ENCODE measurements at places on chromosomes 7 and 10.

GRCh38 chr10:77531441-77532001 is 106.1 kb downstream of the KCNMA1 start:
- DNase-seq, result no peak

DNA sequence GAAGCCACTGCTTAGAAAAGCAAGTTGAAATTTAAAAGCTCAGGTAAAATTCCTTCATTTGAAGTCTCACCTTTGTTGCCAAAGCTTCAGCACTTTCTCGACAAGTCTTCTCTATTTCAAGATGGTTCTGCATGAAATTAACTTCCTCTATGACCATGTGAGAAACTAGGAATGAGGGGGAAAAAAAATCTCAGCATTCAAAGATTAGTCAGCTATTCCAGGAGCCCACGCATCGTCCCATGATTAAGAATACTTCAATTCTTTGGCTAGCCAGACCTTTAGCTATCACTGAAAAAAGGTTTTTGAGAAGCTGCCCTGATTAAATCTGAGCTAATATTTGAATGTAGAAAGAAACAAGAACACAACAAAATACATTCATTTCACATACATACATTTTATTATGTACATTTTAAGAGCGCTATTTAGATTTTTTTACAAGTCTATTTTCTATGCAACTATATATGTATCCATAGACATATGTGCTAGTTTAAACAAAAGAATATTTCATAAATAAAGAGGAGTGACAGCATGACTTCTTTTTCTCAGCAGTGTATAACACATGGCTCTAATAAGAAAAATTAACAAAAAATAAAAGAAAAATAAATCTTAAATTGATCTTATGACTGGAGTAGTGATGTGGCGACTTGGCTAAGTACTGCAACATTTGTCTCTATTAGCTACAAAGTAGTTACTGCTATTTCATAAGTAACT is 44.8 kb downstream of the SHTN1 start:
- DNase-seq, result no peak

- DNase-seq, result no peak
These were observed 29.3 kb downstream of the ZNF777 start for GRCh38 chr7:149431486-149432120.

GRCh38 chr7:158811461-158811860 is 17.8 kb downstream of the ESYT2 start:
- no peak for DNase-seq

- no peak for DNase-seq
These were observed 39.7 kb upstream of the TEX47 start for GRCh38 chr7:88835147-88835728.

DNA sequence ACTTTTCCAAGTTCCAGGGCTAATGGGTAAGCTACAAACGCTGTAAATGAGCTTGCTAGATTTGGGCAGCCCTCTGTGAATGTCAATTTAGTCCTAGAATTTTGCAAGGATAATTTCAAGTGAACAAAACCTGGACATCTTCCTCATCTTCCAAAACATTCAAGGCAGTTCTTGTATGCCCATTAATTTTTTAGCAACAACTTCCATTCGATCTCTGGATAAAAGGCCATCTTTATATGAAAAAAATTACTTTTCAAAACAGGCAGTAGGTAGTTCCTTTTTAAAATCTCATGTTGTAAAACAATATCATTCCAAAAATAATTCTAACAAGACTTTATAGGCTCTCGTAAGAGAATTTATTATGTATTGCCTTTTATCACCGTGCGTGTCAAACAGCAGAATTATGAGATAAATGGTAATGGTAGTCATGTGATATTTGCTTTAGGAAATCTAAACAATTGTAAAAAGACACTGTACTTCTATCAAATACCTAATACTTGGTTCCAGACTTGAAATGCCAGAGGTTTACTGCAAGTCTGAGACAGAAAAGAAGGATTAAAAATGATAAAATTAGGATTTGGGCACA is 143.7 kb upstream of the NRP1 start:
- no peak for DNase-seq
